Hypothalamus (tissue), 51 donors: ENCODE measurements at places on chromosomes 2 and 18.

DNA sequence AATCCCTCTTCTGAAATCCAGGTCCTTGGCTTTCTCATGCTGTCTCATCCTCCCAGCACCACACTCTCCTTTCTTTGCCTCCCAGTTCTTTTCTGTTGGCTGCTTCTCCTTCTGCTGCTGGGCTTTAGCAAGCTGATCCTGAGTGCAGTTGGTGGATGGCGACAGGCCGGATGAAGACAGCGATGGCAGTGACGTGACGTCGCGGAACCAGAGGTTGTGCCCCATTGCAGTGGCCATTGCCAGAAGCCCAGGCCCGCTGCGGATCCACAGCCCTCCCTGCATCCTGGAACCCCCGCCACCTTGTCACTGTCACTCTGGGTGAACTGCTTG is 75.2 kb downstream of the EIPR1 start:
- DNase-seq = no peak

GRCh38 chr2:37564356-37564755 is 107.1 kb downstream of the CDC42EP3 start:
- no peak for DNase-seq

- no peak for DNase-seq
These were observed 106.2 kb downstream of the TANC1 start for GRCh38 chr2:159074605-159075004.

- no peak for DNase-seq
These were observed 5.7 kb downstream of the KLHL23 start for GRCh38 chr2:169739351-169739750.

- no peak for DNase-seq
These were observed 263.1 kb downstream of the TNS1 start for GRCh38 chr2:217739741-217740140.

- DNase-seq = no peak
These were observed 190.1 kb upstream of the SLC35G4 start for GRCh38 chr18:11419338-11419737.

GRCh38 chr2:68478688-68479087 is 11.3 kb downstream of the APLF start:
- DNase-seq = no peak

GRCh38 chr2:149928011-149928410 is 340.4 kb upstream of the MMADHC start:
- no peak for DNase-seq

DNA sequence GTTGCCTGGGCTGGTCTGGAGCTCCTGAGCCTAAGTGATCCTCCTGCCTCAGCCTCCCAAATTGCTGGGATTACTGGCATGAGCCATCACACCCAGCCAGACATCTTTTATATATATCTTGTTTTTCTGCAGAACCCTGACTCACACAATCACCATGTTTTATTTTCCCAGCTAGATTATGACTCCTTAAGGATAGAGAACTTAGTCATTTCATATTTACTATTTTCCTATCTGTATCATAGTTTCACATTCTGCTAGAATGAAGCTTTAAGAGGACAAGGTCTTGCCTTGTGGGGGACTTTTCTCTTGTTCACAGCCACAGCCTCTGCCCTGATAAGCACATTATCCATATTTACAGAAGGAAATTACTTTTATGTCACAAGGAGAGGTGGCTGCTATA is 73.9 kb downstream of the LBH start:
- DNase-seq = no peak

DNA sequence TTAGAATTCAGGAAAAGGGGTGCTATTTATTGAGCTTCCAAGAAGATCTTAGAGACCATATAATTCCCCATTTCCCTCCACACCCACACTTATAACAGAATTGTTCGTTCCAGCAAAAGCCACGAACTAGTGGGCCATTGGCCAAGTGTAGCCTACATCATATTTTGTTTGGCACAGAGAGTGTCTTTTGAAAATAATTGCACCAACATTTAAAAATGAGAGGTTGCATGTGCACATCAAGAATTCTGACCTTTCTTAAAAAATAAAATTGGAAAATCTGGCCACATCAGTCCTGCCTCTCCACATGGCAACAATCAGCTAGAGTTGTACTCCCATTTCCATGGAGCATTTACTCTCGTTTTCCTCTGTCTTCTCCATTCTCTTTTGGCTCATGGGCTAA is 655.5 kb upstream of the FANCL start:
- DNase-seq = no peak

DNA sequence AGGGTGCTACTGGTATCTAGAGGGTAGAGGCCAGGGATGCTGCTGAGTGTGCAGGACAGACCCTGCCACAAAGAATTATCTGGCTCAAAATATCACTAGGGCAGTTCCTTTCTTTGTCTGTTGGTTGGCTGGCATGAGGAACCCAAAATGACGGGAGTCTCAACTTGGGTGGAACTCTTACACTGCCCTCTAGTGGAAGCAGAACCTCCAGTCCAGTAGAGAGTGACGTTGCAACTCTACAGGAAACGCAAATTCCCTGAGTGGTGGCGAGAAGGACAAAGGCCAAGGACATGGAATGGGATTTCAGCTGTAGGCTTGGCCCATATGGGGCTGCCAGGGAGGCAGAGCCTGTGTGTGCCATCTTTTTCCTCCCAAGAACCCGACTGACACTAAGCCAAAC is 47.1 kb downstream of the COPS8 start:
- no peak for DNase-seq

- no peak for DNase-seq
These were observed 1167.9 kb downstream of the DSC3 start for GRCh38 chr18:29874519-29875098.

GRCh38 chr2:98569915-98570314 is 38.4 kb downstream of the COA5 start:
- DNase-seq = no peak

DNA sequence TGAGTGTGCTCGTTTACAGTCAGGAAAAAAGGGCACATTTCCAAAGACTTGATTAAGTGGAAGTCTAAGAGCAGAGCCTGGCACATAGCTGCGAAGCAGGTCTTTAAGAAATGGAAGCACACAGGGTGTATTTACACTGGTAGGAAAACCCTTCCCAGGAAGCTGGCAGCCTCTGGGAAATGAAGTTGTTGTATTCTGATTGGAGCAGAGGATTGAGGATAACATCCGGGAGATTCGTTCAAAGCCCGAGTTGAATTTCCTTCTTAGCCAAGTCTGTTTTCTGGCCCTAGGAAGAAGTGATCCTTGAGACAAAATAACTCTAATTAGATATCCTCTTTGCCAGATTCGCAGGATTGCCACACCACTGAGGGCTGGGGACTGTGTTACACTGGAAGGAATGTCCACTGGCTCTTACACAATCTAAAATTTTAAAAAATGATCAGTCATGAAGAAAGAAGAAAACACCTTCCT is 75.9 kb downstream of the ITGB1BP1 start:
- no peak for DNase-seq

DNA sequence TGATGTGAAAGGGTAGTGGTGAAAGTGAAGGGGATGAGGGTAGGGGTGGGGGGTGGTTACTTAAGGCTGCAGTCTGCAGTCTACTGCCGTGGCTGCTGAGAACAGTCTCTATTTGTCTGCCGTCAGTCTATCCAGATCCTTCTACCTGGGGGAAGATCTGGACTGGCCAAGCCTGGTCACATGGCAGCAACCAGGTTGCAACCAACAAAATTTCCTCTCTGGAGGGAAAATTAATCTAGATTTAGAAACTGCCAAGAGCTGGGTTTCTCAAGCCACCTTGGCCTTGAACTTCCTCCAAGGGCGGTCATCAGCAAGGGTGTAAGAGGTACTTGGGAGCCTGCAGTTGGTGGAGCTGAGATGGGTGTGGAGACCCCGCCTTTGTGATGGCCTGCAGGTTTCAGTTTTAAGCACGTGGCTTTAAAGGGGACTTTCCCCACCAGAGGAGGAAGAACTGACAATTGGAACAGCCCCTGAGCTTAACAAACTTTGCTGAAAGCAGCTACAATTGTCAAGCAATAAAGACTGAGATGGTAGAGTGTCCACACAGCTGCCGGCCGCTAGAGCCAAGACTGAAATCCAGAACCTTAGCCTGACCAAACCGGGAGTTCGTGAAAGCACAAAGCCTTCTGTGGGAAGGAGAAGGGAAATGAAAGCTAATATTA is 31.4 kb upstream of the KCMF1 start:
- no peak for DNase-seq

GRCh38 chr2:8522687-8523086 is 159.2 kb upstream of the ID2 start:
- DNase-seq = no peak

DNA sequence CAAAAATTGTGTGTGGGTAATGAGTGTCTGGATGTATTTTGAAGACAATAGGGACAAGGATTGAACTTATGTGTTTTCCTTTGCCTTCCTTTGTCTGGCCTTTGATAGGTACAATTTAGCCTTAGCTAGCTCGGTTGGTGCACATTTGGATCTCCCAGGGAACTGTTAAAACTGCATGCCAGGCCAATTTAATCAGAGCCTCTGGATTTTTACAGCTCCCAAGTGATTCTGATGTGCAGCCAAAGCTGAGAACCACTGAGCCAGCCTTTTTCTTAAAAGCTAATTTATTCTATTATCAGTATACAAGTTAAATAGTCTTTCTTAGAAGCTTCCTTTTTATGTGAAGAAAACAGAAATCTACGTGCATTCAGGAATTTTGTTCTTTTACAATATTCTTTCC is 25.0 kb downstream of the PLEK start:
- no peak for DNase-seq

DNA sequence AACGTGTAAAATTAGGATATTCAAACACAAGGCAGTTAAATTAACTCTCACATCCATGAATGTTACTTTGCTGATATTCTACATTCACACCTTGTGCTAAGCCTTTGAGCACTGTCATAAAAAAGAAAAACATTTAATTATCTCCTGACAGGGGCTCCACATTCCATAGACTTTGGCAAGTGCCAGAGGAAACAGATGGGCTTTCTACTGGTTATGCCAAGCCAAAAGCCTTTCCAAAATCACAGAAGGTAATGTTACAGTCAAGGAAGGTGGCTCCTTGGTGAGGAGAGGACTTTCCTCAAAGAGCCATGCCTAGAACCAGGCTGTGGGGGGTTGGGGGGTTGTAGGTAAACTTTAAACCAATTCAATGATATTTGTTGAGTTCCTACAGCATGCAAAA is 12.4 kb downstream of the MYO5B start:
- DNase-seq = no peak

GRCh38 chr2:75204833-75205232 is 5.5 kb upstream of the TACR1 start:
- DNase-seq = no peak

DNA sequence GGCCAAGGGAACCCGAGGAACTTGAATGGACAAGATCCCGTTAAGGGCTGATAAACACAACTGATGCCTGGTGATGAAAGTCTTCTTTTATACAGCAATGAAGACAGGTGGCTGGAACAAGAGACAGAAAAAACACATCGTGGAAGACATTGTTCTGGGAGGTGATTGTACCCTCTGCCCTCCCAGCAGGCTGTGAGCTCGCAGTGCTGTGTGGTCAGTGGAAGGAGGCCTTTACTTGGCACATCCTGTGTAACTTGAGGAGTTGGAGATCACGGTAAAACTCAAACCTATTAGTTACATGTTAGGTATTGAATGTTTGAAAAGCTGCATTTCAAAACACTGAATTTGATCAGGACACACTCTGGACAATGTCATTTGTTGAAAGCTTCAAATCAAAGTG is 249.9 kb upstream of the EPAS1 start:
- no peak for DNase-seq

DNA sequence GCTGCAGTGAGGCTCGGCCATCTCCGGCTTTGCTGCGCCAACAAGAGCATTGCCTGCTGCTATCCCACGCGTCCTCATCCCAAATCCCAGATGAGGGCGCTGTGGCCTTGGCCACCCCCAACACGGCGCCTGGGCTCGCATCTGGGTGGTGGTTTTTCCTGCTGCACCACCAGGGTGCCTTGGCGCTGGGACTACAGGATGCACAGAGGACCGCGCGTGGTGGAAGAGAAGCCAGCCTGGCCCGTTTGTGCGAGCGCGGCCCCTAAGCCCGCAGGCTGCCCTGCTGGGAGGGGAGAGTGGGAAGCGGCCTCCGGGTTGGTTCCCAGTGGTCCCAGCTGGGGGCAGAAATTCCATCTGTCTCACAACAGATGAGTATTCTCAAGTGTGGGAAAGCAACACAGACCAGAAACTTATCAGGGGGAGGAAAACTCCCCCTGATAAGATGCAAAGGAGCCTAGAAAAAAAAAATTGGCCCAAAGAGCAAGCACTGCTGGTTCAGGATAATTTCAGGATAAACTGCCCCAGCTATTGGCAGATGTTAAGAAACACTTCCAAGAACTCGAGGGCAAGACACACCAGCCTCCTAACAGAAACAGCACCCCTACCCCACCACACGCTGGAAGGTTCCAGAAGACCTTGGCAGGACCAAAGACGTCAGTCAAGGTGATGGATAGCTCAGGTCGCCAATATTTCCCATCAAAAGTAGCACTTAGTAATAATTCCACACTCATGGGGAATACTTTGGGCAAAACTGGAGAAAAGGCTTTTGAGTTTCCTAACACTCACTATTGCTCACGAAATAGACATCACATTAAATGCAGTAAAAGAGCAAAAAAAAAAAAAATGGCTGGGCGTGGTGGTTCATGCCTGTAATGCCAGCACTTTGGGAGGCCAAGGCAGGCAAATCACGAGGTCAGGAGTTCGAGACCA is 152.1 kb downstream of the PXDN start:
- peak; percentile 32 for DNase-seq

GRCh38 chr2:866009-866680 is 84.5 kb upstream of the SNTG2 start:
- DNase-seq = no peak

DNA sequence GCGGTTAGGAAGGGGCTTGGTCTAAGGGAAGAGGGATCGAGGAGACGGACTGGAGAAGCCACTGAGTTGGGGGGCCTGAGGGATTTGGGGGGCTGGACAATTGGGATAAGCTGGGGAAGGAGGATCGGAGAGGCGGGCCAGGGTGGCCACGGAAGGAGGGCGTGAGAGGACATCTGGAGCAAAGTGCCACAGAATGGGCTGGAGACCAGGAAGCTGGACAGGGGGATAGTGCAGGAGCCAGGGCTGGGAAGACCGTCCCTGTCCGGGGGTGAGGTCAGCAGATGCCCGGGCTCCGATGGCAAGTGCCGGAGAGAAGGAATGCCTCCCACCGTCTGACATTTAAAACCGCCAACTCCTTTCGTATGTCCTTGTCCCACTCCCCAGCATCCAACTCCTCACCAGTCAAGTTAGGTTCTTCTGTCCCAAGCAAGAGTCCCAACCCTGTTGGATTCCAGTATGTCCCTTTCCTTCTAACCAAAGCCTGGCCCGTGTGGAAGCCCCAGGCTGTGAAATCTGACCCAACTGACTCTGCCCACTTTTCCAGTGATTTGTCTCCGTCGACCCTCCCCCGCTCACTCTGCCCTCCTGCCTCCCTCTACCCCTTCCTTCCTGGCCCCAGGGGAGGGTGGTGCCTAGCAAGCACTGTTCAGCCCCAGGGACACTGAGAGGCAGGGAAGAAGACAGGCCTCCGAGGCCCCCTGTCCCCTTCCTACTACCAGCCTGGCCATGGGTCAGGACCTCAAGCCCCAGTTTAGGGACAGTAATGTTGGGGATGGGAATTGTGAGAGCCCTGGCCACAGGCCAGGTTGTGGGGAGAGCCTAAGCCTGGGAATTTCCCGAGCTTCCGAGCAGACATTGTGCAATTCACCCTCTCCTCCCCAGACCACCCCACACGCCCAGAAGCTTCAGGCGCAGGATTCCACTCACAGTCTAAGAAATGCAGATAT is 31.5 kb upstream of the TMBIM1 start:
- no peak for DNase-seq
